ENCODE measurements at places on chromosomes 7 and 10.

DNA sequence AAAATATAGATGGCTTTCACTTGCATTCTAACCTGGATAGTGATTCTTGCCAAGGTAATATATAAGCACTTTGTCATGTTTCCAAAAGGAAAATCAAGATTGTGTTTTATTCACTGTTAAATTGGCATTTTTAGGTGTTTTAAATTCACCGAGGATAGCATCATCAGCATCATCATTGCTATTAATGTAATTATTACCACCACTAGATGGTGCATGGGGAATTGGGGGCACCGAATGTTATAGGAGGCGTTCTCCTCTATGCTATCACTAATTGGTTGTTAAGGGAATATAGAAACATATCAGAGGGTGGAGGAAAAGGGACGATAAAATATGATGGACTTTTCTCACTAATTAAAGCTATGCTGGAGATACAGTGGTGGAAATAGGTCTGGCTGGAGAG is 95.5 kb downstream of the CELF2 start:
- DNase-seq: no peak

GRCh38 chr10:3639546-3639945 is 145.5 kb downstream of the KLF6 start:
- DNase-seq: no peak

GRCh38 chr10:78462726-78463228 is 429.1 kb downstream of the RPS24 start:
- DNase-seq: no peak

DNA sequence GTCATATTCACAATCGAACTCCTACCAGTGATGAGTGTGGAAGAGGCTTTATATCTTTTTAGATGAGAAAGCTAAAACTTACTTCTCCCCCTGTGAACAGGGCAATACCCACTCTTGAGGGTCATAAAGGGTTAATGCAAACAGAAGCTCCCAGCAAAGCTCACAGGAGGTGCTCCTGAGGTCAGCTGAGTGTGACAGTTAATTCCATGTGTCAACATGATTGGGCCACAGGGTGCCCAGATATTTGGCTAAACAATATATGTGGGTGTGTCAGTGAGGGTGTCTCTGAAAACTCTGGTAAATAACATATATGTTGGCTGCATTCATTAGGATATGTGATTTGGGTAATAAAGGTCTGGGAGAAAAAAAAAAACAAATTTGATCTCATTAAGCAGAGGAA is 86.0 kb downstream of the HIP1 start:
- DNase-seq: no peak

- DNase-seq: no peak
Measured at GRCh38 chr7:139777133-139777891, 486 bp downstream of the HIPK2 start.

GRCh38 chr7:12783421-12784095 is 96.1 kb downstream of the ARL4A start:
- peak; percentile 66 for DNase-seq

DNA sequence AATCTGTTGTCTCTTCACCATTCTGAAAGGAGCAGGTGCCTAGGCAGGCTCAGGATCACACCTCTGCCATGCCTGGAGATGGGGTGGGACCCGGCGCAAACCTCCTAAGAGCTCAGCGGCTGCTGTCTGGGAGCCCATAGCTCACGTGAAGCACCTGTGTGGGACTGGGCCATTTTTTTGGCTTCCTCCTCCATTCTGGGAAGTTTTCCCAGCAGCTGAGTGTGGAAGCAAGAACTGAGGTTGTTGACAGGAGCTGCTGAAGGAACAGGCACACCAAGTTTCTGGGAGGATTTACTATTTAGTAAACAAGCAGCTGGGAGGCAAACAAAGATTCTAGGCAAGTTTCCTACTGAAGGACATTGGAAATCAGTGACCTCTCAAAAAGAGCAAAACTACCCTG is 77.3 kb downstream of the FAM13C start:
- no peak for DNase-seq

DNA sequence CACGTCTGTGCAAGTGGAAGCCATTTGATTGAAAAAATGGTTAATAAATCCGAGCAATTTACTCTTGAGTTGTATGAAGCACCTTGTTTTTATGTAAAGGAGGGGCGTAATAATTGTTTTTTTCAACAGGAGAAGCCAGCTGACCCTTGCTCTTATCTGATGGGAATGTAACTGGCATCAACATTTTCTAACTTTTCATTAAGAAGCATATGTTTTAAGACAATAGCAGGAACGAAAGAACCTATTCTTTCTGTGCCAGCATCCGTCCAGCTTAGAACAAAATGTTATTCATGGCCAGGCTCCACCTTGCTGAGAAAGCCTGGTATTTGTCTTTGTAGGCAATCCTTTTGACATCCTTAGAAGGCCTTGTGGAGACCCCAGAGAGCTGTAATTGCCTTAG is 22.2 kb upstream of the AFAP1L2 start:
- DNase-seq: no peak

DNA sequence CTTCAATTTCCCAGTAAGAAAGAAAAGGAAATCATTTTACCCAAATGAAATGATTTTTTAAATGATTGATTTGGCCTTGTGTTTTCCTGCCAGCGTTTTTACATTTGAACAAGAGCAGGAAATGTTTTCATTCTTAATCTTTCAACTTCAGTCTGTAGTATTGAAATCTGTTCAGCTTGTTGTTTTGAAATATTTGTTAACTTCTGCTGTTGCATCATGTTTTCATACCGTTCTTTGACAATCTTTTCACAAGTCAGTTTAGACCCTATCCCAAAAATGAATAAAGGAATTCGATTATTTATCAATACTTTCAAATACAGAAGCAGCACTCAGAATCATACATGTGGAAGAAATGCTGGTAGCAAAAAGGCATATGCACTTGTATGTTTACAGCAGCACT is 8.1 kb downstream of the SFR1 start:
- DNase-seq: no peak

GRCh38 chr10:130805635-130806030 is 505.9 kb downstream of the TCERG1L start:
- no peak for DNase-seq

DNA sequence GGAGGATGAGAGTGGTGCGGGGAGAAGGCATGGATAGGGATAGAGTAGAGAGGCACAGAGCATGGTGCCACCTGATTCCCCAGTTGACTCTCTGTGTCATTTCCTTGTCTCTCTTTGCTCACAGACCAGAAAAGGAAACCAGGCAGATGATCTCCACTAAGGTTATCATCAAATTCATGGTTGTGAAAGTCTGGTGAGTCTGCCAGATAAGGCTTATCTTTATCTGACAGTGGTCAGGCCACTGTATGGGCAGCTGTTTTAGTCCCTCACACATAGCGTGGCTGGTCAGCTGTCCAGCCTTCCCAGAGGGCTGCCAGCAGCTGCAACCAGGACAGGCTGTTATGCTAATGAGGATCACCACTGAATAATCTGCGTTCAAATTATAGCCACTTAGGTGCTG is 99.0 kb downstream of the ADRA2A start:
- no peak for DNase-seq

GRCh38 chr10:16686054-16686902 is 130.9 kb downstream of the RSU1 start:
- no peak for DNase-seq

DNA sequence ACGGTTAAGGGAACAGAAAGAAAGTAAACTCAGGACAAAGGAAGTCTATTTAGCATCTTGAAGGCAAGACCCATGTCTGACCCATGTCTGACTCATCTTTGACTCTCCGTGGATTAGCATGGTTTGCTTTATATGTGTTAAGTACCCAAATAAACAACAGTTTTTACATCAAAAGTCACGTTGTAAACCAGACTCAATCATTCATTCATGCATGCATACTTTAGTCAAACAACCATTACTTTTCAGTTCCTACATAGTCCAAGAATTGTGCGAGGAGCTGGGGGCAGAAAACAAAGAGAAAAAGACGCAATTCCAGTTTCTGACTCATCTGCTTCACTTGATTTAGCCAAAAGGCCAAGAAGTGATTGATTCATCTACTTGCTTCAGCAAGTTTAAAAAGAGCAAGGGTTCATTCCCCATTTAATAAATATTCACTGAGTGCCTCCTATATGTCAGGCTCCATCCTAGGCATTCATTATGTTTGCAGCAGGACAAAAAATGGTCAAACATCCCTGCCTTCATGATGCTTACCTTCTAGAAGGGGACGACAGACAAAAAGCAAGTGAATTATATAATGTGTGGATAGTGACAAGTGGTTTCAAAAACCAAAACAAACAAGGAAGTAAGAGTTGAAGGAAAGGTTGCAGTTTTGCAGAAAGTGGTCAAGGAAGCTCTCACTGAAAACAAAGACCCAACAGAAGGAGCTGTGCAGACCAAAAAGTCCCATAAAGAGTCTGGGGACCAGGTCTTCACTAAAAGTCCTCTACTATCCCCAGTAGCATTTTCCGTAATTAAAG is 116.2 kb downstream of the FAM107B start:
- DNase-seq: peak; percentile 41

DNA sequence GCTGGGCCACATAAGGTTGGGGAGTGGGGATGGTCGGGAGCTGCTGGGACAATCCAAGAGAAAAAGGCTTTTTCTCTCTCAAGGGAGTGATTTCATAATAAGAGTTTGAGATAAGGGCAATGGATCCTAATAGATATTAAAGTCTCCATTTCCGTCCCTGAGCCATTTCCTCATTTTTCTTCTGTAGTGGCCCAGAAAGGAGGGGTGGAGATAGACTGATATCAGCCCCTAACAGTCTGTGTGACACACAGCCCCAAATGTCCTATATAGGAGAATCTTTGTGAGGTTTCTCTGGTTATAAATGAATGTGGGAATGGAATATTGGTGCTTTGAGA is 35.2 kb downstream of the PRSS2 start:
- no peak for DNase-seq

- peak; percentile 60 for DNase-seq
Measured at GRCh38 chr7:148914208-148914777, 30.2 kb upstream of the EZH2 start.

DNA sequence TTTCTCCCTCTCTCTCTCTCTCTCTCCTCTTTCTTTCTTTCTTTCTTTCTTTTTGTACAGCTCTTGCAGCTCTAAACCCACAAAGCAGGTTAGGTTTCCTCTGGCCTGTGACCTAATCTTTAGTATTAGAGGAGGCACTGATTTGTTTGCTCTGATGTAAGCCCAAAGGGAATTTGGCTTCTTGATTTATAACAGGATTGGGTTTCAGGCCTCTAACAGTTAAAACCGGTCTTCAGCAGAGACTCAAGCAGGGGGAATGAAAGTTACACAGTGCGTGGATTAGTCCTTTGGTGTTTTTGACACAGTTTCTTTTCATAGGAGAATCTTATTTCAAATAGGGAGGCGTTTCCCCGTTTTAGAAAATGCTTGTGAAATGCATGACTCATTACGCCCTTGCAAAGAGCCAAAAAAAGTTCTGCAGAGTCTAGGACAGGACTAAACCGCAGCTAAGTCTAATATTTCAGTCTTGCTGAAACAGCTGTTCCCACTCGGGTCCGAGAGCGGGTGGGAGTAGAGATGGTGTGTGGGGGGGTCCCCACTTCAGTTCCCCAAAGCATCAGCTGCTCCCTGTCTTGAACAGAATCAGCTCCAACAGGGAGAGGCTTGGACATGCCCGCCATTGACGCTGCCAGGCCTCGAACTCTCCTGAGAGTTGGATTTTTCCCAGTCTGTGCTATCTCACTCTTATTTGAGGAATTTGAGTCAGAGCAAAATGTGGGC is 296.5 kb upstream of the PITRM1 start:
- DNase-seq: peak; percentile 93

- no peak for DNase-seq
Measured at GRCh38 chr7:69898189-69898588, 299.9 kb downstream of the AUTS2 start.

- DNase-seq: no peak
Measured at GRCh38 chr10:58048936-58049335, 218.8 kb downstream of the IPMK start.

Data from fibroblast of skin of back (primary cell).